ENCODE measurements at places on chromosomes 6 and 20.

- DNase-seq = no peak
Measured at GRCh38 chr20:46523696-46524328, 10.5 kb upstream of the ZNF334 start.

DNA sequence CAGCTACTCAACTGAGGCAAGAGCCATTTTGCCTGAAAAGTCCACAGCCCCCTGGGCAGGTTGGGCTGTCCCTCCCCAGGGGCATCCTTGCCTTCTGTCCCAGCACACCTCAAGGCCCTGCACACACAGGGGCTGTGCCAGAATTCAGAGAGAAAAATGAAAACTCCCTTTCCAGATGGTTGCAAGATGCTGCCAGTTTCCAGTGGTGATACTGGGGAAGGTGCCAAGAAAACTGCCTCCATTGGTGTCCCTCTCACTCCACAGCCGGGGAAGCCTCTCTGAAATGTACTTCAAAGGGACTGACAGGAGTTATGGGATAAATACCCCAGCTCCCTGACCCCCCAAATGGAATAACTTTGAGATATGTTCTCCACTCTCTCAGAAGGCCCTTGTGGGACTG is 154.2 kb upstream of the MAFB start:
- no peak for DNase-seq

GRCh38 chr6:22972771-22973170 is 403.4 kb downstream of the HDGFL1 start:
- DNase-seq = no peak

GRCh38 chr6:36377594-36377993 is 9.9 kb downstream of the ETV7 start:
- DNase-seq = no peak

DNA sequence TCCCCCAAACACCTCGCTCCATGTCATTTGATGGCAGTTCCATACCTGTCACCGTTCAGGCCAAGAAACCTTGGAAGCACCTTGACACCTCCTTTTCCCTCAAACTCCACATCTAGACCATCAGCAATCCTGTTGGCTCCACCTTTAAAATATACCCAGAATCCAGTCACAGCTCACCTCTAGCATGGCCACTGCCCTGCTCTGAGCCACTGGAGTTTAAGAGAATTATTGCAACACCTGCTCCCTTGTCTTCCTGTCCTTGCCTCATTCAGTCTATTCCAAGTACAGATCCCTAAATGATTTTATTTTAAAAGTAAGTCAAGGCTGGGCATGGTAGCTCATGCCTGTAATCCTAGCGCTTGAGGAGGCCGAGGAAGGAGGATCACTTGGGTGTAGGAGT is 11.6 kb upstream of the TRIB3 start:
- no peak for DNase-seq

DNA sequence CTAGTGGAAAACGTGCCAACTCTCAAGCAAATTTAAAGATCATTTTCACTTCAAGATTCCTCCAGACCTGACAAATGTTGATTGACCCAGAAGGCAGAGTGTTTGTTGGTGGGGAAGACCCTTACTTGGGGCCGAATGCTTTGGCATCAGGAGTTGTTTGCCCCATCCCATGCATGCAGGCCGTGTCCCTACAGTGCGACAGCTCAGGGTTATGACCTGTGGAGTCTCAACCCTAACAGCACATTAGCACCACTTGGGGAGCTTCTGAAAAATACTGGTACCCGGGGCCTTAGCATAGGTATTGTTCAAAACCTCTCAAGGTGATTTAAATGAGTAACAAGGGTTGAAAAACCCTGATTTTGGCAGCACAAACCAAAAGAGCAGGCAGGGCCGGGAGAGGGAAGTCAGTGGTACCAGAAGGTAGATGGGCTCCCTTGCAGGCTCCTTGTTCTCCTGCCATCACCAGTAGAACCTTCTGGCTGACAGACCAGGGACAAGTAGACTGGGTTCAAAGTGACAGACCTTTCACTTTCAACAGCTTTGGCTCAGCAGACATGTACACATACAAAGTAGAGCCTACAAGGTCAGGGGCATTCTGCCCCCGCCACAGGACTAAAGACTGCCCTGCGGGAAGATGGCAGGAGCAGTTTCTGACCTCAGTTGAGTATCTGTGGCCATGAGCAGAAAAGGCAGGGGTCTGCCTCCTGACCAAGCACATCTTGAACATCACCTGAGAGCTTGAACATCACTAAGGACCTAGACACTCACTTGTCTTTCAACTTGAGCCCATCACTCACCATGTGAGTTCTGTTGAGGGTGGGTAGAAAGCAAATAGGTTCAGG is 39.6 kb downstream of the PLCG1 start:
- peak; percentile 18 for DNase-seq

- no peak for DNase-seq
Measured at GRCh38 chr6:31899882-31900722, 1.8 kb downstream of the ZBTB12 start.

GRCh38 chr20:13857304-13857703 is 72.5 kb downstream of the NDUFAF5 start:
- no peak for DNase-seq

GRCh38 chr6:14784596-14785492 is 461.0 kb upstream of the JARID2 start:
- no peak for DNase-seq

- no peak for DNase-seq
Measured at GRCh38 chr6:4403828-4404227, 268.5 kb upstream of the ECI2 start.

DNA sequence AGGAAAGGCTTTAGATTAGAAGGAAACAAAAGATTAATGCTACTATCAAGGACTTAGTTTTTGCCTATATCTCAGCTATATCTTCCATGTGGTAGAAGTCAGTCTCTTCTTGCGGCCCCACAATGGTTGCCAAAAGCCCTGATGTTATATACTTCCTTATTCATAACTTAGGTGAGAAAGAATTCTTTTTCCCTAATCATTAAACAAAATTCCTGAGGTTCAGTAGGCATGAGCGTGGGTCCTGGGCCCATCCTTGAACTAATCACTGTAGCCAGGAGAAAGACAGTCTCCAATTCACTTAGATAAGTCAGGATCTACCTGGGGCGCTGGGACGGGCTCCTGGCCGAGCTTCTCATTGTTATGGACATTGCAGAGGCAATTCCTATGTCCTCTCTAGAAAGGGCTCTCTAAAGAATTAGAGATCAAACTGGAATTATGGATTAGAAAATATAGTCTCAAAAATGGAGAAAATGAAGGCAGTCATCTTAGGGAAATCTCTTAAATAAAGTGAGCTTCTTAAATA is 134.3 kb downstream of the KIF6 start:
- DNase-seq = no peak

- no peak for DNase-seq
Measured at GRCh38 chr6:29519291-29520010, 31.7 kb upstream of the MAS1L start.

GRCh38 chr6:166286839-166287271 is 21.3 kb downstream of the PRR18 start:
- DNase-seq = peak; percentile 21

DNA sequence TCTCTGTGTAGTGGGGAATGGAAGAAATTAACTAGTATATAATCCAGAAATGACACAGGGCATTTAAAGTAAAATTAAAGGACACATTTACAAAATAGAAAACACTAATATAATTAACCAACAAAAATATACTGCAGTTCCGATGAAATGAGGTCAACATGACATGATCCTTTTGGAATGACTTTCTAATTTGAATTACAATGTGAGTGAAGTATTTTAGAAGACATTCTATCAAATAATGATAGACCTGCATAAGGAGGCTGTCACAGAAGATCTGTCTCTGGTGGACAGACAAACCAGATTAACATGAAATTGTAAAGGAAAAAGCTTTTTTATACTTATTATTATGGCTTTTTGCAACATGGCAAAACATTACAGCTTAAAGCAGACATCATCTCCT is 100.6 kb upstream of the FAM184A start:
- DNase-seq = no peak

GRCh38 chr20:50218987-50219435 is 28.4 kb downstream of the CEBPB start:
- no peak for DNase-seq

GRCh38 chr6:105561486-105561885 is 158.6 kb upstream of the PREP start:
- no peak for DNase-seq

- no peak for DNase-seq
Measured at GRCh38 chr6:147554281-147554680, 45.8 kb downstream of the SAMD5 start.

DNA sequence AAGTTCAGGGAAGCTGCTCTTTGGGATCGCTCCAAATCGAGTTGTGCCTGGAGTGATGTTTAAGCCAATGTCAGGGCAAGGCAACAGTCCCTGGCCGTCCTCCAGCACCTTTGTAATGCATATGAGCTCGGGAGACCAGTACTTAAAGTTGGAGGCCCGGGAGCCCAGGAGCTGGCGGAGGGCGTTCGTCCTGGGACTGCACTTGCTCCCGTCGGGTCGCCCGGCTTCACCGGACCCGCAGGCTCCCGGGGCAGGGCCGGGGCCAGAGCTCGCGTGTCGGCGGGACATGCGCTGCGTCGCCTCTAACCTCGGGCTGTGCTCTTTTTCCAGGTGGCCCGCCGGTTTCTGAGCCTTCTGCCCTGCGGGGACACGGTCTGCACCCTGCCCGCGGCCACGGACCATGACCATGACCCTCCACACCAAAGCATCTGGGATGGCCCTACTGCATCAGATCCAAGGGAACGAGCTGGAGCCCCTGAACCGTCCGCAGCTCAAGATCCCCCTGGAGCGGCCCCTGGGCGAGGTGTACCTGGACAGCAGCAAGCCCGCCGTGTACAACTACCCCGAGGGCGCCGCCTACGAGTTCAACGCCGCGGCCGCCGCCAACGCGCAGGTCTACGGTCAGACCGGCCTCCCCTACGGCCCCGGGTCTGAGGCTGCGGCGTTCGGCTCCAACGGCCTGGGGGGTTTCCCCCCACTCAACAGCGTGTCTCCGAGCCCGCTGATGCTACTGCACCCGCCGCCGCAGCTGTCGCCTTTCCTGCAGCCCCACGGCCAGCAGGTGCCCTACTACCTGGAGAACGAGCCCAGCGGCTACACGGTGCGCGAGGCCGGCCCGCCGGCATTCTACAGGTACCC is at the start of gene ESR1:
Gene ESR1 (plus strand): TSS at position 170 of the 858 bp plus-strand sequence. CDS start 231 bp downstream, at position 401.
- peak; percentile 25 for DNase-seq

DNA sequence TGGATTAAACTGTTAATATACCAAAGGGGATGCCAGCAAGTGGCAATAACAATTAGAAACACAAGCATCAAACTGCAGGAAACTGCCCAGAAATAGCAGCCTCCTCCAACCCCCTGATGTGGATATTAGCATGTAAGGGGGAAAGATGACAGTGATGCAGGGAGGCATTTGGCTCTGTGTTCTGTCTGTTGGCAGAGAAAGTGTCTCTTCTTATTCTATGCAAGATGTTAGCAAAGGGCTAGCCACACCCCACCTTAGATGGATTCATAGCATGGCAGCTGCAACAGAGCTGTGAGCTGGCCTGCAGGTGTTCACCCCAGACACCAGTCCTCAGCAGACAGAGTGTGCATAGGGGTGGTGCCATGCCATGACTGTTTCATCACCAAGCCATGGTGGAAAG is 38.0 kb downstream of the SCP2D1 start:
- DNase-seq = no peak

- no peak for DNase-seq
Measured at GRCh38 chr6:150613269-150613668, 13.6 kb downstream of the PLEKHG1 start.

DNA sequence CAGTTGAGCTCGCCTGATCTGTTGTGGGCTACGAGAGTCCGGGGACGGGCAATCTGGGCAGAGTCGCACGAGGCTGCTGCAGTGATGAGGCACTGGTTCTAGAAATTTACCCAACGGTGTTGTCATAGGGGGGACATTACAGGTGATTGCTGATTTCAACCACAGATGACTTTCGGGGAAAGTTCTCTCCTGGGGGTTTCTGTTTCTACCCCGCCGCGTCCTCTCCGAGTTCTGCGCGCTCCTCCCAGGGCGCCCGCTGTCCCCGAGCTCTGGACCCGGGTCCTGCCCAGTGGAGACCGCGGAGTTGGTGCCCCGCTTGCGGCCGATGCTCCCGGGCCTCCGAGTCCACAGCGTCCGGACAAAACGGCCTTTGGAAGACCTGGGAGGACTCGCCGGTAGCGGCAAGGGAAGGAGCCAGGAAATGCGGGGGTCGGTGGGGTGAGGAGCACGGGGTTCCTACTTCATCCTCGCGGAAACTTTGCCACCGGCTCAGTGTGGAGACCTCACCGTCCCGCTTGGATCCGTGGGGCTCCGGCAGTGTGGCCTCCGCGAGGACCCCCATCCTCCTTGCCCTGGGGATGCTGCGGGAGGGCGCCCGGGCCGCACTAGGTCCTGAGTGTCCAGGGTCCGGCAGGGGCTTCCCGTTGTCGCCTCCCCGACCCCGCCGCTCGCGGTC is 12.3 kb upstream of the RAET1L start:
- DNase-seq = peak; percentile 26

- no peak for DNase-seq
Measured at GRCh38 chr20:21548390-21549035, 34.6 kb upstream of the NKX2-2 start.

GRCh38 chr6:116411284-116411623 is 40.5 kb downstream of the DSE start:
- DNase-seq = no peak

DNA sequence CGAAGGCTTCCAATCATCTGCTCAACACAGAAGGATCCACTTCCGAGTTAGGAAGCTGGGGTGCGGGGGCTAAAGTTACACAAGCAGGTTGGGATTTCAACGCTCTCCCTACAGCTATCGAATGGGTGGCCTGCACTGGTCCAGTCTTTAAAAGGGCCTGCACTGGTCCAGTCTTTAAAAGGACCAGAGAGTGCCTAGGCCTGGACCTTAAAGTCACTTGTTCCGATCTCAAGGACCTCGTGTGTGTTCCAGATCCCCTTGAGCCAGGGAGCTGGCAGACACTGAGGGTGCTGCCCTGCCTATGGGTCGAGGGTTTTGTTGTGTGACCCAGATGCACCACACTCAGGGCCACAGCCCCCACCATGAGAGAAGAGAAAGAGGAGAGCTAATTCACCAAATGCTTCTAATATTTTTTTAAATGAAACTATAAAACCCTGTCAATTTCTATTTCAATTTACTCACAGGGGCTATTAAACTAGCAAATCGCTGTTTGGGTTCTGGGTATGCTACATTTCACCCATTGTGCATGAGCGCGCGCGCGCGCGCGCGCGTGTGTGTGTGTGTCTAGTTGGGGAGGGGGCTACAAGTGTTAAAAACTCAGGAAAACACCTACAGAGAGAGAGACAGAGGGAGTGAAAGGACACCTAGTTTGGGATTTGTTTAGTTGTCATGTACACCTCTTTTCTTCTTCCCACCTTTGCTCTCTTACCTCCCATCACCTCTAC is 7.5 kb downstream of the TFAP2B start:
- DNase-seq = no peak
